Activated B cell treated with CpG ODN at 0.5 μM for 24 hours (primary cell): ENCODE measurements at places on chromosomes 2 and 18.

- peak overlapping the region; percentile 69 for H3K27ac ChIP-seq
- no peaks in the 10 kb centered on the region for H3K36me3 ChIP-seq
- no peaks in the 10 kb centered on the region for H3K27me3 ChIP-seq
- H3K4me3 ChIP-seq = peak overlapping the region; percentile 85
Observed at GRCh38 chr2:241218131-241219029, 29.9 kb downstream of the ANO7 start.

DNA sequence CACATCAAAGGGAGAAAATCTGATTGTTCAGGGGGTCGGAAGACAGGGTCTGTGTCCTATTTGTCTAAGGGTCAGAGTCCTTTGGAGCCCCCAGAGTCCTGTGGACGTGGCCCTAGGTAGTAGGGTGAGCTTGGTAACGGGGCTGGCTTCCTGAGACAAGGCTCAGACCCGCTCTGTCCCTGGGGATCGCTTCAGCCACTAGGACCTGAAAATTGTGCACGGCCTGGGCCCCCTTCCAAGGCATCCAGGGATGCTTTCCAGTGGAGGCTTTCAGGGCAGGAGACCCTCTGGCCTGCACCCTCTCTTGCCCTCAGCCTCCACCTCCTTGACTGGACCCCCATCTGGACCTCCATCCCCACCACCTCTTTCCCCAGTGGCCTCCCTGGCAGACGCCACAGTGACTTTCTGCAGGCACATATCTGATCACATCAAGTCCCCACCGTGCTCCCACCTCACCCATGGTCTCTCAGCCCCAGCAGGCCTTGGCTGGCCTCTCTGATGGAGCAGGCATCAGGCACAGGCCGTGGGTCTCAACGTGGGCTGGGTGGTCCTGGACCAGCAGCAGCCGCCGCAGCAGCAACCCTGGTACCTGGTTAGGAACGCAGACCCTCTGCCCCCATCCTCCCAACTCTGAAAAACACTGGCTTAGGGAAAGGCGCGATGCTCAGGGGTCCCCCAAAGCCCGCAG is 3.8 kb downstream of the PROC start:
- peaks cover 1% of the 10 kb centered on the region for H3K27me3 ChIP-seq
- no peak for DNase-seq
- no peaks in the 10 kb centered on the region for H3K36me3 ChIP-seq
- H3K4me1 ChIP-seq = peaks cover 22% of the 10 kb centered on the region
- H3K27ac ChIP-seq = no peak overlapping the region

DNA sequence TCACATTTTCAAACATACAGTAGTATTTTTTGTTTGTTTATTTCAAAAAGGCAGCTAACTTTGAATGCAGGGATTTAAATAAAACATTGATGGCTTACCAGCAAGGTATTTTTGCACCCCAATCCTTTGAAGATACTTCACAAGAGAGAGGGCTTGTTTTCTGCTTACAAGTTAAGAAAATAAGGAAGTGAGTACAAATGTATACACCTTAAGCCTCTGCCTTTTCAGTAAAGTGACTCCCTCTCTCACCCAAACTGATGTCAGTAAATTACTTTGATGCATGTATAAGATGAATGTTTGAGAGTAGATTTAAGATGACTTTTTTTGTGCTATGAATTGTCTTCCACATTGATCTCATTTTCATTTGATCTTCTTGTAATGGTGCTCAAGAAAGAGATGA is 820.0 kb downstream of the CPS1 start:
- no peaks in the 10 kb centered on the region for H3K4me1 ChIP-seq
- H3K27ac ChIP-seq = no peak overlapping the region
- H3K27me3 ChIP-seq = no peaks in the 10 kb centered on the region
- DNase-seq = no peak
- no peaks in the 10 kb centered on the region for H3K36me3 ChIP-seq

- H3K27ac ChIP-seq = no peak overlapping the region
- no peak overlapping the region for H3K4me3 ChIP-seq
- no peaks in the 10 kb centered on the region for H3K27me3 ChIP-seq
- DNase-seq = no peak
Observed at GRCh38 chr2:219609149-219609750, 11.6 kb downstream of the STK11IP start.
